ENCODE measurements at places on chromosomes 3 and 15.

DNA sequence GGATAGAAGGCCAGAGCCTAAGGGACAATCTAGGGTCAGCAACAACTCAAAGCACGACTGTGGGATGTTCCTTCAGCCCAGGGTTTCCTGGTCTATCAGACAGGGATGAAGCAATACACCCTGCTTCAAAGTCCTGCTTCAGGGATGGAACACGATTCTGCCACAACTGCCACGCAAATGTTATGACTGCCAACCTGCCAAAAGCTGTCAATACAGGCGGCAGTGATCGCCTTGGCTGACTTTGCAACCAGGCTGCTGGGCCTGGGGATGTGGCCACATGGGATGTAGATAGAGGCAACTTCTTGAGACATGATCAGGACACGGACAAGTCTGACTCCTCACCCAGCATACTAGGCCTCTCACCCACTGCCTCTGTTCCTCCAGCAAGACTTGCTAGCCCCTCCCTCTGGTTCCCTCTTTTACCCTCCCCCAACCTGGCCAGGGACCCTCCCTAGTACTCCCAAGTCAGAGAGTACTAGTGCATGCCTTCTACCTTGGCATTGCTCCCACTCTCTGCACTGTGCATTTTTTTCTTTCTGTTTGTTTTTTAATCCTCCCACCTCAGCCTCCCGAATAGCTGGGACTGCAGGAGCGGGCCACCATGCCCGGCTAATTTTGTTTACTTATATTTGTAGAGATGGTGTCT, 7.6 kb downstream of the CCDC12 start:
- DNase-seq: no peak

DNA sequence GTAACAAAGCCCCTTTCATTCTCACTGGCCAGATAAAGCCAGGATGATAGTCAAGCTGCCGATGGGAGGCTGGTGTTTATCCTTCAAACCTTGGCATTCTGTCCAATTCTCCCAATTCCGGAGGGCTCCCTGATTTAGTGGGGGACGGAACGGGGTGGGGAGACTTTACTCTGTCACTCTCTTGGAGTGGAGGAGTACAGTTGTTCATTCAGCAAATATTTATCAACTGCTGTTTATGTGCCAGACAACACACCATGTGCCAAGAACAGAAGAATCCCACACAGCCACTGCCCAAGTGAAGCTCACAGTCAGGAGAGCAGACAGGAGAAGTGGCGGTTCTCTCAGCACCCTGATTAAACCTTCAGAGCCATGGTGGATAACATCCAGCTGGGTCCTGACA, 63.3 kb downstream of the WNT5A start:
- no peak for DNase-seq

DNA sequence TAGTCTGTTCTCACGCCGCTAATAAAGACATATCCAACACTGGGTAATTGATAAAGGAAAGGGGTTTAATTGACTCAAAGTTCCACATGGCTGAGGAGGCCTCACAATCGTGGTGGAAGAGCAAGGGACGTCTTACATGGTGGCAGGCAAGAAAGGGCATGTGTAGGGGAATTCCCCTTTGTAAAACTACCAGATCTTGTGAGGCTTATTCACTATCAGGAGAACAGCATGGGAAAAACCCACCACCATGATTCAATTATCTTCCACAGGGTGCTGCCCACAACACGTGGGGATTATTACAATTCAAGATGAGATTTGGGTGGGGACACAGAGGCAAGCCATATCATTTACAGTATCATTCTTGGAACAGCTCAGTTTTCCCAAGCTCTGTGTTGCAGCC, 268.0 kb downstream of the SUCLG2 start:
- DNase-seq: no peak

GRCh38 chr15:48437178-48437577, 105.9 kb downstream of the DUT start:
- no peak for DNase-seq

DNA sequence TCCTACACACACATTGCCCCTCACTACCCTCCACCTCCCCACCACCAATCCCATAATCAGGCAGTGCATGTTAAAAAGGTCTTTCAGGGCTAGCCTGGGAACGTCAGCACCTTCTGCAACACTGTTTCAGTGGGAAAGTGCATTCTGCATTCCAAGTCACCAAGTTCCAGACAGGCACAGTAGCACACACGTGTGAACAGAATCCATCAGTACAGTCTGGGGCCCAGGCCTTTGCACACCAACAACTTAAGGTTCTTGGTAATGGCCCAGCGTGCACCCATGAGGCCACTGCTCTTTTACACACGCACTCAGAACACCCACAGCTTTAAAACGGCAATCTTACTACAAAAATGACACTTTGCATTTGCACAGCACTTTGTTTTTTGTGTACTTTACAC, 1.2 kb downstream of the ANXA2 start:
- DNase-seq: no peak

DNA sequence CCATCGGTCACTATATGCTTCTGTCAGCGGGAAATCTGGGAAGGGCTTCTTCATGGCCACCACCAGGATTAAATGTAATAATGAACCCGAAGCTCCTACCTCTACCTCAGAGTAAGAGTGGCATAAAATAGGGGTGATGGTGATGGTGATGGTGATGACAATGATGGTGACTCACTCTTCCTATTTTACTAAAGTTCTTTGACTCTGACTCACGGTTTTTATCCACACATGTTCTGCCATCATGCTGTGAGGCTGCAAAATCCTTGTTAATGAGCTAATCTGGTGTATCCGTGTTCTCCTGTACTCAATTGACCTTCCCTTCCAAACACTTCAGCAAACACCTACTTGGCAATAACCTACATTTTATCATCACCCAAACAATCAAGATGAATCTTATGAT, 18.3 kb upstream of the FOXP1 start:
- DNase-seq: no peak

GRCh38 chr3:82354228-82354627, 592.8 kb upstream of the GBE1 start:
- no peak for DNase-seq

DNA sequence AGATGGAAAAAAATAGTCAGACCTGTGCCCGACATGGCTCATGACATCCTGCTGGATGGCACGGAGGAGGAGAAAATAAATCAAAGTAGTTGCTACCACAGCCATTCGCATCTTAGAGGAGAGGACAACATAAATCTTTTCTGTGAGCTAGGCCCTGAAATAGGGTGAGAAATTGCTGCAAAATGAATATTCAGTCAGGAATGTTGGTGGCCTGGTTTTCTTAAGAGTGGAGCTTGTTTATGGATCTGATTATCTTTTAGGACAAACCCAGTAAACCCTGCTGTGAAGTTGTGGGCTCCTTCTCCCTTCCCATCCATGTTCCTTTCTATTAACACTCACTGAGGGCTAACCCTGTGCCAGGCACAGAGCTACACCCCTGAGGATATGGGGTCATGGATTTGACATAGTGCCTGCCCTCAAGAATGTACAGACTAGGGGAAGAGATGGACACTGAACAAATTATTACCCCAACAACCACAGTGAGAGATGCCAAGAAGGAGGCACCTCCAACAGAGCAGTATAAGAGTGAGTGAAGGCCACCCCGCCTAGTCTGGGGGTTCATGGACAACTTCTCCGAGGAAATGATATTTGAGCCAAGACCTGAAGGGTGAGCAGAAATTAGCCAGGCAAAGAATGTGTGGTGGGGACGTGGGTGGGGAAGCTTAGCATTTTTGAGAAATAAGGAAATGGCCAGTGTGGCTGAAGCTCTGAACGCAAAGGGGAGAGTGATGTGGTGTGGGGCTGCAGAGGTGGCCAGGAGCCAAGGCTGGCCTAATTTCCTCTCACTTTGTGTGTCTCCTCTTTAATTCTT, 68.9 kb upstream of the ARL8B start:
- DNase-seq: no peak

GRCh38 chr3:12974819-12975218, 98.4 kb downstream of the IQSEC1 start:
- DNase-seq: no peak

DNA sequence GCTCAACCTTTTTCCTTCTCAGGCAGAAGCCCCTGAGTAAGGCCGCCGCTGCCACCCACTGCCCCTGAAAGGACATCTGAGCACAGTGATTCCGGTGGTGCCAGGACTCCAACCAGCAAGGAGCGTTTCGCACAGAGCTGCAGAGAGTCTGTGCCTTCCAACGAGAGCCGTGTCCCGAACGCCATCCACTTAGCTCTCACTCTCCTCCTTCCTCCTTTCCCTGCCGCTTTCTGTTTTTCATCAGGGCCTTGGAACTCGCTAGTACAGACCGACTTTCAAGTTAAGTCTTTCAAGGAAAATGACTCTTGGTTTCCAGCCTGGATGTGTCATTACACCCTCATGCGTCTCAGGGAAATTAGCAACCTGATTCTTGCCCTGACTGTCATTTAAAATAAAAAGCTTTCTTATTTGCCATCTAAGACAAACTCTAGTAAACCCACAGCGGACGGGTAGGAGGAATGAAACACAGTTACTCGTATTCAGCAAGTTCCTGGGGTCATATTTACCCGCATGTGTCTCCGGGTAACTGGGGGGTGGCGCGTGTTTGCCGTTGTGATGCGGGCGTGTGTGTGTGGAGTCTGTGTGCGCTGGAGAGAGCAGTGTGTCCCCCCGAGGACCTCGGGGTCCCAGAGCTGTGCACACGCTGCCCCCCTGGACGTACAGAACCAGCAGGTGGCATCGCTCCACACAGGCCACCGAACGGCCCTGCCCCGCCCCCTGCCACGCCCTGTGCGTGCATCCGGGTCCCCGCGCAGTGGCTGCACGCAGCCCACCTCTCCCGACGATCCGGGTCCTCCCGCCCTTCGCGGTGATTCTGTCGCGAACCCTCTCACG, 30.4 kb upstream of the ALDH1A3 start:
- DNase-seq: no peak

DNA sequence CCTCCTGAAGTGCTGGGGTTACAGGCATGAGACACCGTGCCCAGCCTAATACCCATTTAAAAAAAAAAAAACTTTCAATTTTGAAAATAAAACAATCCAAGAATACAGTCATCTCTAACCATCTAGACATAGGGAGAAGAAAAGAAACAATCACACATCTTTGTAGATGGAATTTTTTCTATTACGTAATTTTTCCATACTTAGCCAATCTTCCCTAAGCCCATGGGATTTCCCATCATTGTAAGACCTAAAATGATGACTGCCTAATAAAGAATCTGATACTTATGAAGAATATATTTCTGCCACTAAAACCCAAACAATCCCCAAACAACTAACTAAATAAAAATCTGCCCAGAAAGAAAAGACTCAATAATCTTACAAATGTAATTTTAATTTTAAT, 88.7 kb downstream of the CBLB start:
- no peak for DNase-seq

GRCh38 chr3:157104521-157104920, 55.4 kb downstream of the CCNL1 start:
- no peak for DNase-seq

- no peak for DNase-seq
These were observed 6.7 kb downstream of the RNU6-1 start for GRCh38 chr15:67832897-67833709.

GRCh38 chr15:52532427-52532826, 3.7 kb upstream of the MYO5A start:
- DNase-seq: no peak

DNA sequence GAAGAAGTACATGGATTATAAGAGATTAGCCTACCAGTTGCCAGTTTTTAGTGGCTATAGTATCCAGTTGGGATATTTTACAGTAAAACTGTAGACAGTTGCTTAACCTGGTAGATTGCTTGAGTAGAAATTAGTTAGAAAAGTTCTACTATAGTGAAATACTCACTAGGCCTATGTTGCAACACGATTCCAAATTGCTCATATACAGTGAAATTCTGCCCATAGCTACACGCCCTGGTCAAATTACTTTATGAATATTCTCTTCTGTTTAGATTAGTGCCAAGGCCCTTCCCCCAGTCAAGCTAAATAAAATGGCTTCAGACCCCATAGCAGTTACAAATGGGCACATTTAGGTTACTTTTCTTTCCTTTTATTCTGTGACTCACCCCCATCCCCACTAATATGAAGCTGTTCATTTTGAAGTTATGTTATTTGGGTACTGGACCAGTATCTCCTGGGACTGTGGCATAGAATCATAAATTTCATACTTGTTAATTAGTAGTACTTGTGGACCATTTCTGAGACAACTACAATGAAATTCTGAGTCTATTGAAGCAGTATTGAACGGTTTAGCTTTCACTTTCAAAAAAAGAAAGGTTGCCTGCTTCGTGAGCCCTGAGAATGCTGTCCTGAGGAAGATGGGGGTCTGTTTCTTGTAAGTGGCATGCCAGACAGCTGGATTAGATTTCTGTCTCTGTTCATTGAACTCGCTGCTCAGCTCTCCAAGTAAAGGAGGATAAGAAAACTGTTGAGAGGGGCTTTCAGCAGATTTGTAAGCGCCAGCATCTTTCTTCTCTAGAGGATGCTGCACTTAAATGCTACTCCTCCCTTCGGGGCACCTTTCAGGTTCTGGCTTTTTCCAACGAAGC, 65.8 kb upstream of the CFAP20DC start:
- DNase-seq: no peak

- DNase-seq: no peak
These were observed 479.8 kb upstream of the TBL1XR1 start for GRCh38 chr3:177676947-177677587.

- no peak for DNase-seq
These were observed 158.9 kb downstream of the NUP210 start for GRCh38 chr3:13261104-13261830.

DNA sequence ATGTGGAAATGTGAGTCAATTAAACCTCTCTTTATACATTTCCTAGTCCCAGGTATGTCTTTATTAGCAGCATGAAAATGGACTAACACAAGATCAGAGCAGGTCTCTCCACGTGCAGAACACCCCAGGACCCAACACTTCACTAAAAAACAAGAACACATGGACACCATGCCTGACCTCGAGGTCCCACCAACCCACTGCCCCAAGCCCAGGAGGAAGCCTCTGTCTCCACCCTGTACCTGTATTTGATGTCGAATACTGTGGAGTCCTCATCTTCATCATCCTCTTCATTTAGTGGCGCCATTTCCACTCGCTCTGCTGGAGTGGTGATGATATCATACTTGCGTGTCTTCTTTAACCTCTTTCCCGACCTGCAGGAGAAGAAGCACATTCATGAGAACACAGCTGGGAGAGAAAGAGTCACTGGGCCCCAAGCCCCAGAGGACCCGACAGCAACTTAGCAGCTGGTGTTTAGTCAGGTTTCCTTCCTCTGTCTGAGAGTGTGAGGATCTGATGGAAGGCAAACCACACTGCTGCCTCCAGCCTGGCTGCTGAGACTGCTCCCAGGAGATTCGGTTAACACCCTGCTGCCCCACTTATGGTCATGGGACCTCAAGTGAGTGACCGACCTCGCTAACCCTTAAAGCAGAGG, 25.5 kb downstream of the FAM174B start:
- no peak for DNase-seq

DNA sequence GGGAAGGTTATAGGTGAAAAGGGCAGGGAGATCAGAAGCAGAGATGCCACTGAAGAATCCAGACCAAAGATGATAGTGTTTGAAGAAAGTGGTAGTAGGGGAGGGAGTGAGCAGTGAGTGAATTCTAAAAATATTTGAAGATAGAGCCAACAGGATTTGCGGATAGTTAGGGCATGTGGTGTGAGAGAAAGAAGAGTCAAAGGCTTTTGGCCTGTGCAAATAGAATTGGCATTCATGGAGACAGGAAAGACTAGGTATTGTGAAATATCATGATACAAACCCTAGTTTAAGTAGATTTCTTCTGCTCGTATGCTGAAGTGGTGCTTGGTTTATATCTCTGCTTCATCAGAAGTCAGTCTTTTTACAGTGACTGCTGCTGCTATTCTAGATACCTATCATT, 224.2 kb upstream of the CFAP20DC start:
- DNase-seq: no peak

Measured in NCI-H1694 treated with DMSO at 0.1 percent for 48 hours (cell line).